ENCODE measurements at places on chromosomes 3 and 15. TPM values are rescaled to one million over a fixed set of nuclear protein-coding genes. Genes with fewer than 3 reads are reported as not detected.

- no peak for DNase-seq
These were observed 10.9 kb upstream of the FOXB1 start for GRCh38 chr15:59993041-59993750.

- DNase-seq = no peak
These were observed 328.8 kb upstream of the THBS1 start for GRCh38 chr15:39252134-39252470.

Gene ATP13A5
- total RNA-seq = not detected

DNA sequence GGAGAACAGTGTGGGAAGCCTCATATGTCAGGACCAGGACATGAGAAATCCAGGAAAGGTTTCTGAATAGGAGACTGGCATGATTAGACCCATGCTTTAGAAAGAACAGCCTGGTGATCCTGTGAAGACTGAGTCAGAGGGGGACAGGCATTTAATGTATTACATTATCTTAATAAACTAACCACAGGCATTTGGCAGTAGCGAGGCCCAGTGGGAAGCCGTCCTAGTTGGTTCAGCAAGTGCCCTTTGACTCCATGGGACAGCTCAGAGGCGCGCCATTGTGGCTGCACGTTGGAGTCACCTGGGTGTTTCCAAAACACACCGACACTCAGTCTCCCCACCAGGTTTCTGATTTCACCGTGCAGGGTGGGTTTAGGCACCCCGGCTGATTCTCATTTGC lies 90.5 kb upstream of the DGKG start:
- DNase-seq = no peak

Gene PLA2G4E
- total RNA-seq = not detected

DNA sequence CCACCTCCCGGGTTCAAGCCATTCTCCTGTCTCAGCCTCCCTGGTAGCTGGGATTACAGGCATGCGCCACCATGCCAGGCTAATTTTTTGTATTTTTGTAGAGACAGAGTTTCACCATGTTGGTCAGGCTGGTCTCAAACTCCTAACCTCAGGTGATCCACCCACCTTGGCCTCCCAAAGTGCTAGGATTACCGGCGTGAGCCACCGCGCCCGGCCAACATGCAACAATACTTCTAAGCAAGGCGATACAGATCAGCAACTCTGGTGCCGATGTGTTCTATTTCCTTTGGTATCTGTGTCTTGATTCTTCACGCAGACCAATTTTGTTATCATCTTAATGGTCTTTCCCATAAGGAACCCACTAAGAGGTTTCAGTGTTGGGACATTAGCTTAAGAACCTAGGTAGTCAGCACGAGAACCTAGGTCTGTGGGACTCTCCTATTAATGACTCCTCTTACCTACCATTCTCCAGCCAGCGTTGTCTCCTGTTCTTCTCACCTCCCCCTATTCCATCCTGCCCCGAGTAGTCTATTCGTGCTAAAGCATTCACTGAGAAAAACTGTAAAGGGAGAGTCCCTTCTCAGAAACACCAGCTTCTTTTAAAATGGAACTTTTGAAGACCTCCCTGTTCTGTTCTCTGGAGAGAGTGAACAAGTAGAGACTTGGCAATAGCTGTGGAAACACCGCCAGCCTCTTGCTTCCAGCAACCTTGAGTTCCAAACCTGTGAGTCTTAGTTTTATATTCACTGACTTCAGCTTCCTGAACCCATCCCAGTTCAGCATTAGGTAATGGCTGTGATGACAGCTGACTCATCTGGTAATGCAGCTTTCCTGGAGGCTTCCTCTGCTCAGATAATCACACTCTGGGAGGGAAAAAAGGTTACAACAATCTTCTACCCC lies 61.2 kb downstream of the TSC22D2 start:
- peak; percentile 85 for DNase-seq

GRCh38 chr15:27864086-27864485 lies 235.0 kb downstream of the OCA2 start:
- no peak for DNase-seq
